ENCODE measurements at places on chromosomes 2 and 18.

DNA sequence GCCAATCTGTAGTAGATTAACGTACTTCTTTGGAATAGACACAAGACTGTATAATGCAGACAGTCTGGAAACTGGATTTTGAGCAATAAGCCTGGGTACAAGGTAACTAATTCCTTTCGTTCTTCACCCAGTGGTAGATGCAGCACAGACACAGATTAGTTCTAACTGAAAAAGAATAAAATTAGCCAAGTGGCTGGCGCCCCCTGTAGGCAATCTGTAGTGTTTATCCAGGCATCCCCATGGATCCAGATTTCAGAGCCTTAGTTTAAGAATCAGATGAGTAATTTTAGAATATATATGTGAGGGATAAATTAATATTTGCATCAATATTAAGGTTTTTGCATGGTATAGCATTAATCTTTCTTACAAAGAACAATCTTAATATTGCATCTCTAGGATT lies 563.9 kb downstream of the DCC start:
- peak; percentile 29 for DNase-seq

DNA sequence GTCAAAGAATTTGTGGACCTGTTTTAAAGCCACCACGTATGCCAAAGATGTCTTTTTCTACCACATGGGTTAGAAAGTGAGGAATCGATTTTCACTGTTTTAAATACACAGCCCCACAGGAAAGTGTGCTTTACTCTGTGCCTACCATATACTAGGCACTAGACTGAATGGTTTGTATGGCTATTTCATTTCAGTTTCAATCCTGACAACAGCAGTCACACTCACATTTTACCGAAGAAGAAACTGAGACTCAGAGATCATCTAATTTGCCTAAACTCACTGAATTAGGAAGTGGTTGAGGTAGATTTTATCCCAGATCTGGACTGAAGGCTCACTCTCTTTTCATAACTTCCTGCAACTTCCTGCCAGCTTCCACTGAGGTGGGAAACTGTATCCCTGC lies 176.4 kb downstream of the ALK start:
- DNase-seq: no peak

- no peak for DNase-seq
Measured at GRCh38 chr18:65827444-65827843, 76.6 kb downstream of the CDH7 start.

DNA sequence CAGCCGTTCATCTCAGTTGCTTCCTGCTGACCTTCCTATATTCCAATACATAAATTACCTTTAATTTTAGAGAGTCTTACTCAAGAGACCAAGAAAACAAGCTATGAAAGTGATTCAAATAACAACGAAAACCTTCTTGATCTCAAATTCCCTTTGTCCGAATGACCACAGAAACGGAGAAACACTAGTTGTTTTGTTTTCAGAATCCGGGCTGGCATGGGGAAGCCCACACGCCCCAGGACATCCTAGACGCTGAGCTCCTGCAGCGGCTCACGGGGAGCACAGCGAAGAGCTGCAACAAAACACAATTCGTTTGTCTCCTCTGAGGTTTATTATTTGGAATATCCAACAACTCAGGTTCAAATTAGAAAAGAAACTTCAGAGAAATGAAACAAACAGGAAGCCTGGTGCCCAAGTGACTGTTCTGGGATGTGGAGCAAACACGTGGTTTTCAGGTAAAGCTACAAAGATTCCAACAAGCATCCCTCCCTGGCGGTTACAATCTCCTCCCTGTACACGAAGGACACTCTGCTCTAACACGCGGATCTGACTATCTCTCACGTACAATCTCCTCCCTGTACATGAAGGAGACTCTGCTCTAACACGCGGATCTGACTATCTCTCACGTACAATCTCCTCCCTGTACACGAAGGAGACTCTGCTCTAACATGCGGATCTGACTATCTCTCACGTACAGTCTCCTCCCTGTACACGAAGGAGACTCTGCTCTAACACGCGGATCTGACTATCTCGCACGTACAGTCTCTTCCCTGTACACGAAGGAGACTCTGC lies 237.5 kb downstream of the TWIST2 start:
- DNase-seq: no peak

- no peak for DNase-seq
Measured at GRCh38 chr2:231386446-231386845, 9.1 kb upstream of the B3GNT7 start.

- DNase-seq: no peak
Measured at GRCh38 chr2:100408104-100408503, 9.4 kb downstream of the CHST10 start.

DNA sequence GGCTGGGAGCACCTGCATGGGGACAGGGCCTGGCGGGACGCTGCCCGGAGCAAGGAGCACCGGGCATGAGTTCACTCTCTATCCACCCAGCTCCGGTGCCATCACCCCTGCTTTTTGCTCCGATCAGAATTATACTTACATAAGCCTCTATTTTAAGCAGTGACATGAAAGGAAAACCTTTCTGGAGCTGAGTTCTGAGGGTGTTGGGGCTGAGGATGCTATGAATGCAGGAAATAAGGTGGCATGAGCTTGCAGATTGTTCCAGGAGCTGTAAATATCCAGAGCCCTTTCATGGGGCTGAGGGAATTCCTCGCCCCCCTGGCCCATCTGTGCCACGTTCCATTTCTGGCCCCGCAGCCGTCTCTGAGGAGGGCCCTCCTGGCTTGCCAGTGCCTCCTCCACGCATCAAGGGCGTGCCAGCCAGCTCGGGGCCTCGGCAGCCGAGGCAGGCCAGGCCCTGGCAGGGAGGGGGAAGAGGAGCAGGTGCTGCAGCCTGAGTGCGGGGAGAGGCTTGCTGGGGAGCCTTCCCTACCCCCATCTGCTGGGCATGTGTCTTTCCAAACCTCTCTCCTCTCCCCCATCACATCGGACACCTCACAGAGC lies 91.7 kb upstream of the MCFD2 start:
- no peak for DNase-seq

- peak; percentile 38 for DNase-seq
Measured at GRCh38 chr2:30149513-30149912, 2.7 kb downstream of the YPEL5 start.

DNA sequence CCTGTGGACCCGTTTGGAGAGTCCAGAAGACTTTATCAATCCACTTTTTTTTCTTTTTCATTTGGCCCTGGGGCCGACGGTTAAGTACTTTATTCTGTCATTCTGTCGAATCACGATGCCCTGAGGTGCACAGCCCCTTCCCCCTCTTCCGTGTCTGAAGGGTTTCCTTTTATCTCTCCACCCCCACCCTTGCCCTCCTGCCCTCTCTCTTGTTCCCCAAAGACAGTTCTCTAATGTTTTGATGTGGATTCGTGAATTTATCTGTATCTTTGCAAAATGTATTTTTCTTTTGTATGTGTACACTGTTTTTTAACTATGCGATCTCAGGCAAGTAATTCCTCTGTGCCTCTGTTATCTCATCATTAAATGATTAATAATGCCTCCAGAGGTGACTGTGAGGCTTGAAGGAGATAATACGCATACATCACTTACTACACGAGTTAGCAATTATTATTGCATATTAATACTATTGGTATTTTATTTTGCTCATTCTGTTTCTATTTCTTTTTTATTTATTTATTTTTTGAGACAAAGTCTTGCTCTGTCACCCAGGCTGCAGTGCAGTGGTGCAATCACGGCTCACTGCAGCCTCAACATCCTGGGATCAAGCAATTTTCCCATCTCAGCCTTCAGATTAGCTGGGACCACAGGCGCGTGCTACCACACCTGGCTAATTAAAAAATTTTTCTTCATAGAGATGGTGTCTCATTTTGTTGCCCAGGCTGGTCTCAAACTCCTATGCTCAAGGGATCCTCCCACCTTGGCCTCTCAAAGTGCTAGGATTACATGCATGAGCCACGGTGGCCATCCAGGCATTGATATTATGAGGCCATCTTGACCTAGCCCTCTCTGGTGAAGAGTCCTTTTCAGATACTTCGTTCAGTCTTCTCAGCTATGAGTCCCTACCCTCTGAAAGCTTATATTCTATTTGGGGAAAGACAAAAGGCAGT lies 1.4 kb upstream of the CASP8 start:
- no peak for DNase-seq

GRCh38 chr18:37282386-37283037 lies 283.1 kb downstream of the CELF4 start:
- DNase-seq: peak; percentile 72

DNA sequence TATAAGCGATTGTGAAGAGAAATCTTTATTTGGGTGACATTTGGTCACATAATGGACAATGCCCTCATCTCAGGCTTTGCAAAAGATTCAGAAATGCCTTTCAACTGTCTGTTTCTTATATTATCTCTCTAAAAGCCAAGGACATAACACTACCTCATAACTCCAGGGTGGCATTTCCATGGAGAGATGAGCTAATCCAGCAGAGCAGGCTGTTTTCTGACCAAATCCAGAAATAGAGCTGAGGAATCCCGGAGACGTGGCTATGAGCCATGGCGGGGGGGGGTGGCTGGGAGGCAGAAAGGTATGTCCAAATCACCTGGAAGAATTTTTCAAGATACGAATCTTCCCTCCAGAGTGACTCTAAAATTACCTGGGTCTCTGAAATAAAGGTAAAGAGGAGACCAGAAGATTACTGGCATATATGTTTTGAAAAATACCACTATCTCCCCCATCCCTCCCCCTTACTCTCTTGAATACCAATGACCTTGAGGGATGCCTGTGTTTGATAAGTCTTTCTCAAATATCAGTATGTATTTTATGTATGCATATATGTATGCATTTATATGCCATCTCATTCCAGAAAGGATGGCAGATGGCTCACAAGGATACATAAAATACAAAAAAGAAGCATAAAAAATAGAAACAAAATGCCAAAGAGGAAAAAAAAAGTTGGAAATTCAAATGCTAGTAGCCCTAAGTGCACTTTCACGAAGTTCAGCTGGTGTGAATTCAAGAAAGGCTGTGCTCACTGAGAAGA lies 296.0 kb upstream of the MGAT5 start:
- DNase-seq: no peak

DNA sequence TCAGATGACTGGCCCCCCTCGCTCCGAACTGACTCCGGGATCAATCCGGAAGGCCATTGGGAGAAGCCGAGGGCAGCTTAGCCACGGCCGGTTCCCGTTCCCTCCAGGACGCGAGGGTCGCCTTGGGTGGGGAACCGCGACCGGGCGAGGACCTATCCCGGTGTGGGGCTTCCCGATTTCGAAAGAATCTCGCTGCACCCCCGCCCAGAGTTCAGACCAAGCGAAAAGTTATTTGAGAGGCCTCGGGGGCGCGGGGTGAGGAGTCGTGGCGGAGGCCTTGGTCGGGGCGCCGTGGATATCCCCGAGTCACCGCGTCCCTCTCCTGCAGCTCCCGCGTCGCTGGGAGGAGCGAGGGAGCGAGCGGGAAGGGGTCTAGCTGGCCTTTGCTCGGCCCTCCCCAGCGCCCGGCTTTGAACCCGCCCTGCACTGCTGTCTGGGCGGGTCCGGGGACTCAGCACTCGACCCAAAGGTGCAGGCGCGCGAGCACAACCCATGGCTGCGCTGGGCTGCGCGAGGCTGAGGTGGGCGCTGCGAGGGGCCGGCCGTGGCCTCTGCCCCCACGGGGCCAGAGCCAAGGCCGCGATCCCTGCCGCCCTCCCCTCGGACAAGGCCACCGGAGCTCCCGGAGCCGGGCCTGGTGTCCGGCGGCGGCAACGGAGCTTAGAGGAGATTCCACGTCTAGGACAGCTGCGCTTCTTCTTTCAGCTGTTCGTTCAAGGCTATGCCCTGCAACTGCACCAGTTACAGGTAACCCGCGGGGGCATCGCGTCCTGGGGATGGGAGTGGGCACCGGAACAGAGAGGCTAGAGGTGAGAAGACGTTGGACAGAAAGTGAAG lies at the start of gene CYP27A1:
Gene CYP27A1 (plus strand): TSS at position 457 of the 837 bp plus-strand sequence. CDS start 36 bp downstream, at position 493.
- peak; percentile 78 for DNase-seq

DNA sequence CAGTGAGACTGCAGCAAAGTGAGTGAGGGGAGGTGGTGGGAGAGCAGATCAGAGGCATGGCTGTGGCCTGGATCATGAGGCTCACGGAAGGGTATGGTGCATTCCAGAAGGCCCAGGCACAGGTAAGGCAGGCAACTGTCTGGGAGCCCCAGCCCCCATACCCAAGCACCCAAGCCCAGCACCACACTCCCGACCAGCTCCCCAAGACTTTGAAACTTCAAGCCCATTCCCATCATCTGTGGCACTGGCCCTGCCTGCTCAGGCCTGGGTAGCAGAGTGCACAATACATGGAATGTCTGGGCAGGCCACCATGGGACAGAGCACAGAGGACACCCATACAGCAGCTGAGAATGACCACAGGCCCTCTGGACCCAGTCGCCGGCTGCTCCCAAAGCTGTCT lies 202.6 kb upstream of the ARL4C start:
- DNase-seq: no peak

DNA sequence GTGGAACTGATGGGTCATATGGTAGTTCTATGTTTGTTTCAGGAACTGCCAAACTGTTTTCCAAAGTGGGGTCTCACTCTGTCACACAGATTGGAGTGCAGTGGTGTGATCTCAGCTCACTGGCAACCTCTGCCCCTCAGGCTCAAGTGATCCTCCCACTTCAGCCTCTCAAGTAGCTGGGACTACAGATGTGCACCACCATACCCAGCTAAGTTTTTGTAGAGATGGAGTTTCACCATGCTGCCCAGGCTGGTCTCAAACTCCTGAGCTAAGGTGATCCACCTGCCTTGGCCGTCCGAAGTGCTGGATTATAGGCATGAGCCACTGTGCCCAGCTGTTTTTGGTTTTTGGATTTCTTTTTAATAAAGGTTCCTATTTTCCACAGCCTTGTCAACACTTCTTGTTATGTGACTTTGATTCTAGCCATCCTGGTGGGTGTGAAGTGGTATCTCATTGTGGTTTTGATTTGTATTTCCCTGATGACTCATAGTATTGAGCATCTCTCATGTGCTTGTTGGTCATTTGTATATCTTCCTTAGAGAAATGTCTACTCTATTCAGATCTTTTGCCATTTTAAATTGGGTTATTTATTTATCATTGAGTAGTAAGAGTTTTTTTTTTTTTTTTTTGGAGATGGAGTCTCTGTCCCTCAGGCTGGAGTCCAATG lies 22.8 kb downstream of the NPC1 start:
- no peak for DNase-seq

GRCh38 chr2:19651466-19651865 lies 250.3 kb downstream of the TTC32 start:
- no peak for DNase-seq

- DNase-seq: no peak
Measured at GRCh38 chr2:189204322-189204941, 24.9 kb upstream of the COL5A2 start.

DNA sequence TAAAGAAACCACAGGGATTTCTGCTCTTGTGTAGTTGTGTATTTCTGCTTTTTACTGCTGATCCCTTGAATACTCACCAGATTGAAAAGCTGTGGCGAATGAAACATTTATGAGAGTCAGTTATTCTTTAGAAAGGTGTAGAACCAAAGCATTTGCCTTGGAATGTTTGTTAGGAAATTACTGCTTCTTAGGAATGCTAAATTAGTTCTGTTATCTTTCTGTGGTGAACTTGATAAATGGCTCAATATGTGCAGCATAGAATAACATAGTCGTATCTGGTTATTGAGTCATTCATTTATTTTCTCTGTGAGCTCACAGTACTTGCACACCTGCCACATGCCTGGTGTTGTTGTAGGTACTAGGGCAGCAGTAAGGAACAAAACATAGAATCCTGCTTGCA lies 57.0 kb upstream of the FAM237A start:
- DNase-seq: no peak

GRCh38 chr2:126970583-126970982 lies 71.9 kb downstream of the TEX51 start:
- peak; percentile 36 for DNase-seq

Measured in iPS-NIHi11 (cell line).